ENCODE measurements at places on chromosomes 4 and X. TPM values are rescaled to one million over a fixed set of nuclear protein-coding genes. Genes with fewer than 3 reads are reported as not detected.

GRCh38 chrX:94721386-94721785 is 1047.4 kb downstream of the FAM133A start:
- H3K36me3 ChIP-seq: no peaks in the 10 kb centered on the region
- no peak for DNase-seq

DNA sequence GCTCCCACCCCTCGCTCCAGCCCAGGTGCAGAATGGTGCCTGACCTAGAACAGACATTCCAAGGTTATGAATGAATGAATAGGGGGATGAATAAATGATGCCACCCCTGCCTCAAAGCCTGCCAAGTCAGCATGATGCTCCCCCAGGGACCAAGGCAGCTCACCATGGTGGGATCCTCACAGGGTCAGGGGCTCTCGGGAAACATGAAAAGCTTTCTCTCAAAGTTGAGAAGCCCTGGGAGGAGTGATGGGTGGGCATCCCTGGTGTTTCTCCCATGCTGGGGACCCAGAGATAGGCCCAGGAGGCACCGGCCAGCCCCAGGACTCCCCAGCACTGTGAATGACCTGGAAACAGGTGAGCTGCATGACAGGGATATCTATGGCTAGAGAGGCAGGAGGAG is 58.9 kb downstream of the HTRA3 start:
- no peak for DNase-seq
- H3K36me3 ChIP-seq: no peaks in the 10 kb centered on the region
- no peaks in the 10 kb centered on the region for H3K4me1 ChIP-seq
- H3K27ac ChIP-seq: no peak overlapping the region
- H3K4me3 ChIP-seq: no peak overlapping the region
- no peaks in the 10 kb centered on the region for H3K27me3 ChIP-seq

GRCh38 chrX:65601530-65602220 is 65.8 kb upstream of the MSN start:
- peaks cover 60% of the 10 kb centered on the region for H3K4me1 ChIP-seq
- H3K4me3 ChIP-seq: peak overlapping the region; percentile 11
- peak; percentile 47 for DNase-seq
- no peaks in the 10 kb centered on the region for H3K27me3 ChIP-seq
- no peaks in the 10 kb centered on the region for H3K36me3 ChIP-seq
- peak overlapping the region; percentile 51 for H3K27ac ChIP-seq

DNA sequence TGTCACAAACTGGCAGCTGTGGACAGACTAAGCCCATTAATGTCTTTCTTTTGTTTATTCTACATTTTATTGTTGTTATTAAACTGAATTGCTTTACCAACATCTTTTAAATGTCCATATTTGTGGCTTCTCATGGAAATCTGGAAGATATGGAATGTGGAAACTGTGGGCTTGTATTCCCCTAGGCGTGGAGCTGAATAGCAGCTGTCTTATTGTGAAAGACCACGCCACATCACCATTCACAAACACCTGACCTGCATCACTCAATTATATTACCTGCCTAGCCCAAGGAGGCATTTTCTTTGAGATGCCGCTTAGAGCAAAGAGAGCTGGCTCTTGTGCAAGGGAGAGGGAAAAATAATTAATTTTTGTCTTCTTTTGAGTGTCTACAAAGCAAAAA is 96.9 kb upstream of the GPRIN3 start:
- no peak overlapping the region for H3K27ac ChIP-seq
- no peaks in the 10 kb centered on the region for H3K36me3 ChIP-seq
- DNase-seq: no peak
- H3K4me3 ChIP-seq: no peak overlapping the region

Gene GYG2
- total RNA-seq: not detected

Data from CD8-positive, alpha-beta memory T cell (primary cell).